ENCODE measurements at places on chromosomes 6 and 20.
A peak's percentile ranks its signal among the peaks of the same experiment; 100 is the strongest.

DNA sequence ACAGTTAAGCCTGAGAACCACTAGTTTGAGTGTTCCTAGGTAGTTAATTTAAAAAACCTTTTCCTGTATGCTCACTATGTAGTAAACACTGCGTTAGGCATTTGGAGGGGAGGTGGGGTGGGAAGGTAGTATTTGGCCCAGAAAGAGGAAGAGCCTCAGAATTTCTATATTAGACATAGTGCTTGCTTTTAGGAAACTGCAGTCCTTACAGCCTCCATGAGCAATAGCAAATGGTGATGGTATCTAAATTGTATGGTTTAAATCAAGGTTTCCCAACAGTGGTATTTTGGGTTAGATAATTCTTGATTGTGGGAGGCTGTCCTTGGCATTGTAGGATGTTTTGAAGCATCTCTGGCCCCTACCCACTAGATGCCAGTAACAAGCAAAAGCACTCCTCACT, 61.5 kb upstream of the RIPOR2 start:
- DNase-seq: no peak

DNA sequence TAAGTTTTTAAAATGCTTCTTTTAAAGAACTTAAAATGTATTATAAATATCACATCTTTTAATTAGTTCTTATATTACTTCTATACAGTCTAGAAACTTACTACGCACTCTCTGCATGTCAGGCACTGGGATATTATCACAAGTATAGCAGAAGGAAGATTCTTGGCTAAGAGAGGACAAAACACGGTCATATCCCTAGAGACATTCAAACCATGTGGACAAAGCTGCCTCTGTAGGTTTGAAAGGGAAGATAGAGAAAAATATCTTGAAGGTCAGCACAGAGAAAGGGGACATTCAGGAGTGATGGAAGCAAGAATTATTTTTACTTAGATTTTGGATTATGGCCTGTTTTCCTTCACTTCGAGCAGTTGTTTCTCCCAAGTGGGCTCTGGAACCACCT, 64.1 kb downstream of the LRRC1 start:
- DNase-seq: no peak

GRCh38 chr6:14010275-14010674, 85.5 kb downstream of the RNF182 start:
- DNase-seq: no peak

DNA sequence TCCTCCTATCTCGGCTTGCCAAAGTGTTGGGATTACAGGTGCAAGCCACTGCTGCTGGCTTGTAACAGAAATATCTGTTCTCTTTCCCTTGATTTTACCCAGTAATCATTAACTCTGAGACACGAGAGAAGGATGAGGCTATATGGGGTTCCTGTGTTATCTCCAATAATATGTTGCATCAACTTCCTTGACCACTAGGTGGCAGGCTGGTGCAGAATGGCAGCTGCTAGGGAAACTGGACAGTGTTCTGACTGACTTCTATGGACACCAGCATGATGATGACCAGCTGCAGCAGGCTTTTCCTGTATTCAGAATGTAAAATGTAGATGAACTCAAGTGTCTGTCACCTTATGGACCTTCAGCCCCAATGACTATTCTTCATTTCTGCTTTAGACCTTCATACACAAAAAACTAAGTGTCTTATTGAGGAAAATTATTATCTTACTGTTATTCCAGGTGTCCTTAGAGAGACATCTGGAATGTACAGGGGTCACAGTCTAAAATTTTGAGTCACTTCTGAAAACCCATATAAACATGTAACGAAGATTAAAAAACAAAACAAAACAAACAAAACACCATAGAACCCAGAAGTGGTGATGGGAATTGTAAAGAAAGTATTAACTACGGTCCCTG, 20.4 kb upstream of the CD109 start:
- DNase-seq: peak; percentile 80

All from ecto neural progenitor cell (in vitro differentiated cells).